Activated T-cell treated with anti-CD3 and anti-CD28 coated beads, Interleukin-2, amount 50 U/mL, for 72 hours (primary cell): ENCODE measurements at places on chromosomes 7 and 10. TPM values are rescaled to one million over a fixed set of nuclear protein-coding genes. Genes with fewer than 3 reads are reported as not detected.

The ENTPD7 gene
- total RNA-seq, result 3.9 TPM

The KIAA1217 gene
- 0.60 TPM for total RNA-seq

The DPYSL4 gene
- total RNA-seq, result 9.9 TPM

The GLCCI1 gene
- 25.3 TPM for total RNA-seq

The OR2A42 gene
- total RNA-seq, result not detected

The MYL10 gene
- total RNA-seq, result not detected
